ENCODE measurements at places on chromosomes 5 and 9.

GRCh38 chr5:177133853-177134696 is 502 bp downstream of the NSD1 start:
- peak; percentile 71 for DNase-seq

- DNase-seq = no peak
Observed at GRCh38 chr5:174618589-174618988, 105.8 kb upstream of the MSX2 start.

DNA sequence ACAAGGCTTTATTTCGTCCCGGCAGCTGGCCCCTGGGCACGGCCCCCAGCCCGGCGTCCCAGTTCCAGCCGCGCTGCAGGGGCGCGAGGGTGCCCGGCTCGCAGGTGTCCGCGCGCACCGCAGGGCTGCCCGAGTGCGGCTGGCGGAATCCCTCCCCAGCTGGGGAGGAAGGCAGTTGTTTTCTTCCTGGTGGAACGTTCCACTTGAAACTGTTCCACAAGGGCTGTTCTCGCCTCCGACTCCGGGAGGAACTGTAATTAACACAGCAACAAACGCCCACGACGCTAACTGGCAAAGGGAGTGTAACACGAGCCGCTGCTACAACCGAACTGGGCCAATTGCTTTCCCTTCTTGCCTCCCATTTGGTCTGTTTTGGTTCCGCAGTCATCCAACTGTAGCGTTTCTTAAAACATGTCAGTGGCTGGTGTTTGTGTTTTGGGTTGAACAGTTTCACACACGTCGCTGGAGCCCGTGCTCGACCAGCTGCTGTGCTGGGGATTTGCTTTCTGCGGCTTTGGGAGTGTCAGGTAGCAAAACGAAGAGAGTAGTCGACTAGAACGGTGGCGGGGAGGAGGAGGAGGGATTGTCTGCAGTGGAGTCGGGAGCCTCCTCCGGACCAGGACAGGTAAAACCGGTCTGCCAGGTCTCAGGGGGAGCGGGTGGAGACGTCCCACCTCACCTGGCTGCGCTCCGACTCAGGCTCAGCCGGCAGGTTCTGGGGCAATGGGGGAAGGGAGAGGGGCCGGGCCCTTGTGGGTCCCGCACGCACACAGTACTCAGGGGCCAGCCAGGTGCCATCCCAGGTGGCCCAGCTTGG is 131.6 kb upstream of the NIPBL start:
- DNase-seq = peak; percentile 76

GRCh38 chr5:109399092-109399759 is 10.5 kb downstream of the PJA2 start:
- DNase-seq = no peak

- no peak for DNase-seq
Observed at GRCh38 chr9:98075332-98075805, 18.8 kb downstream of the NANS start.

DNA sequence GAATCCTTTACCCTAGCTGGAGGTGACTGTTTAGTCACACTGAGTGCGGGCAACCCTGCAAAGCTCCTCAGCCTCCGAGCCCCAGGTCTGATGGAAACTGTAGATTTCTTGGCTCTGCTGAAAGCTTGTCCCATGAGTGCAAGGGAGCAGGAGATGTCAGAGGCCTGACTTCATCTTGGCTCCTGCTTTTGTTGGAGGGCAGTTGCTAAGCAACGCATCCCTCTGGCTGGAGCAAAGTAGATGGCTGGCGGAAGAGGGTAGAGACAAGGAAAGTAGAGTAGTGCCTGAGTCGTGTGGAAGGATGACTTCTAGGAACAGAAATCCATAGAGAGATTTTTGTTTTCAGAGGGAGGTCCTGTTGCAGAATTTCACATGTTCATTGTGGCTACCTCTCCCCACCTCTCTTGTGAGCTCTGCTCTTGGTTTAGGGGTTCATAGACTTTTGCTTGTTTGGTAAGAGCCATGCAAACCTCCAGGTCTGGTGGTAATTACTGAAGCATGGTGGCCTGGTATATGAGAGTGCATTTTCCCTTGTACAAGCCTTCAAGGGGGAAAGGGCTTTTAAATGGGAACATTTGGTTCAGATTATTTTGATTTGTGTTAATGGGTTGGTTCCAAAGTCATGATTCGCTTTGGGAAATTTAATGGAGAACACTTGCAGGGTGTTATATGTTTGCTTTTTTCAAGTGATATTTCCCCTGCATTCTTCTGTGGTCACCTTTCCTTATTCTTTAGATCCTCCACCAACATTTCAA is 71.5 kb downstream of the ARHGAP26 start:
- DNase-seq = no peak

DNA sequence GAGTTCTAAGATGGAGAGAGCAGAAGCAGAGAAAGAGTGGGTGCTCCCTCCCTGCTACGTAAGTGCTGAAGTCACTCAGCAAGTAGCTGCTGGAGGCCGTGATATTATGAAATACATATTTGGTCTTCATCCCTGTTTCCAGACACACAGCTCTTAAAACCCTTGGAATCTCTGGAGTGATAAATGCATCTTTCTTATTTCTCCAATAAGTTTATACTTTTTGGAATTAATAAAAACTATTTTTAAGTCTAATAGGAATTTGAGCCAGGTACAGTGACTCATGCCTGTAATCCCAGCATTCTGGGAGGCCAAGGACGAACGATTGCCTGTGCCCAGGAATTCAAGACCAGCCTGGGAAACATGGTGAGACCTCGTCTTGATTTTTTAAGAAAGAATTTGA is 60.6 kb downstream of the AUH start:
- DNase-seq = no peak

- DNase-seq = no peak
Observed at GRCh38 chr9:121450241-121450640, 49.4 kb downstream of the GGTA1 start.

- no peak for DNase-seq
Observed at GRCh38 chr9:98253565-98253964, 1.9 kb downstream of the TBC1D2 start.

GRCh38 chr5:77638763-77639671 is 504 bp upstream of the OTP start:
- DNase-seq = peak; percentile 83

DNA sequence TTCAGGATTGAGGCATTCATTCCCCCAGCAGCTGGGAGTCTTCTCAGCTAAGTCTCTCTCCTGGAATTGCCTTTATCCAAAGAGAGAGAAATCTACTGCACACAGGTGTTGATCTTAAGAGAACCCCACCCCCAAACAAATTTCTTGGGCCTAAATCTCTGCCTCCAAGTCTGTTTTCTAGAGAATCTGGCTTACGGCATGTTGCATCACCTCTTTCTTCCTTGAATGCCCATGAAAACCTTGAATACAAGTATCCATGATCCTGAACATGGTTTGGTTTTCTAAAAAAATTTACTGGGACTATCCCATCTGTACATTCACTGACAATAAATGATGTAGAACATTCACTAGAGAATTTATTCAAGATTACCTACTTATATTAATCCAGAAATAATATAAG is 401.6 kb downstream of the PDE4D start:
- DNase-seq = no peak

GRCh38 chr5:69105996-69106906 is 12.4 kb downstream of the SLC30A5 start:
- DNase-seq = peak; percentile 56

GRCh38 chr9:30670805-30671562 is 1713.5 kb upstream of the ACO1 start:
- DNase-seq = no peak

DNA sequence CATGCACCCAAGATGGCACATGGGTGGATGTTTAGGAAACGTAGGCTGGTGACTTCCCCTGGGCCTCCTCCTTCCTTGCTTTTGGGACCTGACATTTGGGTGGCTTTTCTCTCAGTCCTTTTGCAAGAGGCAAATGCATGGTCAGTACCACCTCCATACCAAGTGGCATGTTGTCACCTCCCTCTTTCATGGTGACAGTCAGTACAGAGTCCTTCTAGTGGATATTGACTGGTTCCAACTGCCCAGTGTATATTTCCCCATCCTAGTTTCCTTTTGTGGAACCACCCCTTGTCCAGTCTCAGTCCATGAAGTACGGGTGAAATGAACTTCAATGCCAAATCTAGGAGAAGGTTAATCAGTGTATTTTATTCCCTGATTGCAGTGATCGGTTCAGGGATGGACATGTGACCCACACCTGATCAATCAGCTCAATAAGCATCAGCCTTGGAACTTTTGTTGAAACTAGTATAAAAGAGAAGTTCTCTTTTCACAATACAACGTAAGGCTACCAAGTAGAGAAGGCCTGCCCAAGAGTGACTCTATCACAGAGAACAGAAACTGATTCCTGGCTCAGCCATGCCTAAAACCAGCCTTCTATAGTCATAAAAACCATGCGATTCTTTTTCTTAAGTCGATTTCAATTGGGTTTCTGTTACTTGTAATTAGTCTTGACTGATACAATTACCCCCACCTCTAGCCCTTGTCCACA is 143.4 kb upstream of the KLF9 start:
- DNase-seq = no peak

GRCh38 chr9:34363619-34364351 is 12.9 kb downstream of the MYORG start:
- no peak for DNase-seq

DNA sequence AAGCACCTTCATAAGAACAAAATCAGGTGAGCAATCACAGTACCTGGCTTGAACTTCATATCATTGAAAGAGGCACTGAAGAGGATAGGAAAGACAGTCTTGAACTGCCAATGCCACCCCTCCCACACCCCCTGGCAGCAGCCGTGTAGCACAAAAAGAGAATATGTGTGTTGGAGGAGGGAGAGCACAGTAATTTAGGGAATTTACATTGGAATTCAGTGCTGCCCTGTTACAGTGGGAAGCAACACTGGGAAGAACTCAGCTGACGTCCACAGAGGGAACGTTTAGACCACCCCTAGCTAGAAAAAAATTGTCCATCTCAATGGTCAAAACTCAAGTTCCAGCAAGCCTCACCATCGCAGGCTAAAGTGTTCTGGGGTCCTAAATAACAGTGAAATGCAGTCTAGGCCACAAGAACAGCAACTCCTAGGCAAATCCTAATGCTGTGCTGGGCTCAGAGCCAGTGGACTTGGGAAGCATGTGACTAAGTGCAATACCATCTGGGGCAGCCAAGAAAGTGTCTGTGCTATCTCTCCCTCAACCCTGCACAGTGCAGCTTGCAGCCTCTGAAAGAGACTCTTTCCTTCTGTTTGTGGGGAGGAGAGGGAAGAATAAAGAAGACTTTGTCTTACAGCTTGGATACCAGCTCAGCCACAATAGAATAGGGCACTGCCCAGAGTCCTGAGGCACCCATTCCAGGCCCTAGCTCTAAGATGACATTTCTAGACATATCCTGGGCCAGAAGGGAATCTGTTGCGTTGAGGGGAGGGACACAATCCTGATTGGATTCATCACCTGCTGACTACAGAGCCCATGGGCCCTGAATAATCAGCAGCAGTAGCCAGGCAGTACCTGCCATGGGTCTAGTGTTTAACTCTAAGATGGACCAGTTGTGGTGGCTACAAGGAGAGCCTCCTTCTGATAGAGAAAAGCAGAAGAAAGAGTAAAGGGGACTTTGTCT is 62.1 kb upstream of the VLDLR start:
- no peak for DNase-seq

- no peak for DNase-seq
Observed at GRCh38 chr5:67014957-67015400, 181.6 kb downstream of the CD180 start.

- DNase-seq = no peak
Observed at GRCh38 chr9:33185406-33185805, 18.3 kb upstream of the B4GALT1 start.

DNA sequence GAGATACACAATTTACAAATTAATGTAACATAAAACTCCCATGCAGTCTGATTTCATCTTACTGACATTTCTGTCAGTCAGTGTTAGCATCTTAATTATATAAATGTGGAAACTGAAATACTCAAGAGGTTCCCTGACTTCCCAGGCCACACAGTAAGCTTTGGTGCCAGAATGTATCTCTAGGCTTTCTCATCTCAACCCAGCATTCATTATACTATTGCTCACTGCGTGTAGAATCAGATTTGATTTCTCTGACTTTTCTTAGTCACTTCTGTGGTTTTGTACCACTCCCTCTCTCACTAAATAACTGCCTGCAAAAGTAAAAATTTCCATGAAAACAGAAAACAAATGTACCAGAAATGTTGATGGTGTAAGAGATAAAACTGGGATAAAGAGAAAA is 31.7 kb upstream of the CDKN2B start:
- no peak for DNase-seq

- DNase-seq = no peak
Observed at GRCh38 chr5:40502736-40503135, 177.0 kb upstream of the PTGER4 start.

GRCh38 chr5:65203746-65204145 is 278.0 kb downstream of the ADAMTS6 start:
- DNase-seq = no peak

- DNase-seq = no peak
Observed at GRCh38 chr5:108905805-108906204, 158.1 kb downstream of the FER start.

DNA sequence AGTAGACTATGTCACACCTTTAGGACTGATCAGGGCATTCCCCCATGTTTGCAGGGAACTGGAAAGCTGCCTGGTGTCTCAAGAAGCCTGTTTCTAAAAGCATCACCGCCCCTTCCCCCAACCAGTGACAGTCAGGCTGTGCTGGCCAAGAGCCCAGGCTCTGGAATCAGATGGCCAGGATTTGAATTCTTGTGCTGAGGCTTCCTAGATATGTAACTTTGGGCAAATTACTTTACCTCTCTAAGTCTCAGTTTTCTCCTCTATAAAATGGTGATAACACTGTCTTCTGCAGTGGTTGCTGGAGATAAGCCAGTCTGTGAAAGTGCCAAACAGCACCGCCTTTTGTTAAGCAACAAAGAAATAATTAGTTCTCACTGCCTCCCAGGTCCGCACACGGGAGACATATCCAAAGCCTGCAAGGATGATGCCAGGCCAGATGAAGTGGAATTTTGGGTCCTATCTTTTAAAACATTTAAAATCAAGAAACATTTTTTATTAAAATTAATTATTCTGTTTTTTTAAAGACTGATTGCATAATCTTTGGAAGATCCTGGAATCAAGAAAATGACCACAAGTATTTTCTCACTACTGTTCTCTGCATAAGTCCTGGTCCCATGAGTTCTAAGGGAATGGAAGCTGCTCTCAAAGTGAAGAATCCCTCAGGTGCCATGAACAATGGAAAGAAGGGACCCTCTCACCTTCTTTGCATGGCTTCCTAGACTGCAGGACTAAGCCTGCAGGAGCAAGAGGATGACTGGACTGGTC is 13.9 kb downstream of the SLC31A2 start:
- no peak for DNase-seq

GRCh38 chr5:90434116-90434714 is 24.7 kb upstream of the CETN3 start:
- no peak for DNase-seq

- no peak for DNase-seq
Observed at GRCh38 chr9:78326564-78326963, 29.6 kb downstream of the PSAT1 start.

GRCh38 chr9:27519466-27520465 is 4.3 kb upstream of the IFNK start:
- no peak for DNase-seq

- DNase-seq = no peak
Observed at GRCh38 chr5:68894673-68895072, 199.1 kb upstream of the SLC30A5 start.

GRCh38 chr5:140764177-140764973 is 21.6 kb upstream of the PCDHA1 start:
- no peak for DNase-seq

Data from GM13977 (cell line).